ENCODE measurements at places on chromosomes 3 and 15.
A peak's percentile ranks its signal among the peaks of the same experiment; 100 is the strongest.

GRCh38 chr3:23206366-23206765, 3.2 kb downstream of the UBE2E2 start:
- no peak for DNase-seq

- DNase-seq: no peak
Measured at GRCh38 chr15:89932880-89933279, 20.1 kb upstream of the ARPIN start.

DNA sequence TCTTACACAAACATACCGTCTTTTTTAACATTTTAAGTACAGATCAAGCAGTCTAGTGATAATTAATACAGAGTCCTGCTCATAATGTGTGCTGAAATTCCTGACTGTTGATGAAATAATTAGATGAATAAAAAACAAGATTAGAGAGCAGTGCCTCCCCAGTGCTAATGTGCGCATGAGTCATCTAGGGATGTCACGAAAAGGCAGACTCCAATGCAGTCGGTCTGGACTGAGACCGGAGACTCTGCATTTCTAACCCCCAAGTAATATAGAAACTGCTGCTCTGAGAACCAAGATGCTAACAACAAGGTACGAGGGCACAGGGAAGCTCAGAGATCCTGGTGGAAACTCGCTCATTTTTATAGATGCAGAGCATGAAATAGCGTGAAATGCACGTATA, 61.4 kb downstream of the COL8A1 start:
- peak; percentile 55 for DNase-seq

DNA sequence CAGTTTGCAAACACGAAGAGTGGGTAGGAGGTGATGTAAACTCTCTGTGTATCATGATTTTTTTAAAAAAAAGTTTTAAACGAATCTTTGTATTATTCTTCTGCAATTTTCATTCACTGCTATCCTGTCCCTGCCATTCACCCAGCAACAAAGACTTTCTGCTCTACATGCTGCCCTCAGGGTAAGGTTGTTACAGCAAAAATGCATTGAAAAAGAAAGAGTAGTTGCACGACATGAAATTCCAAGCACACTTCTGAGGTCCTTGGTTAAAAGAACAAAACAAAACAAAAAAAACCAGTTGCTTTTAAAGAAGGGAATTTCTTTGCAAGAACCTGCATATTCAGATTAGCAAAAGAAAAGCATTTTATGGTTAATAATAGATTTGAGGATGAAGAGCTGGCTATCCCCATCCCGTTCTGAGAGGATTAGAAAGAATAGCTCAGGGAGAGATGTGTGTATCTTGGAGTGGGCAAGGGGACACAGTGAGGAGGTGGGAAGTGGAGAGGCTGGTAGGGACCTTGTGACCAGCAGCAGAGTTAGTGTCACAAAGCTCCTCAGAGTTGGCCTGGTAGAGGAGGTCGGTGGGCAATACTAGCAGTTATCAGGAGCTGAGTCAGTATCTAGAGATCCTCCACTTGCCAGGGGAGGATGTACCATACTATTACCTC, 290.8 kb downstream of the NEK10 start:
- DNase-seq: no peak

DNA sequence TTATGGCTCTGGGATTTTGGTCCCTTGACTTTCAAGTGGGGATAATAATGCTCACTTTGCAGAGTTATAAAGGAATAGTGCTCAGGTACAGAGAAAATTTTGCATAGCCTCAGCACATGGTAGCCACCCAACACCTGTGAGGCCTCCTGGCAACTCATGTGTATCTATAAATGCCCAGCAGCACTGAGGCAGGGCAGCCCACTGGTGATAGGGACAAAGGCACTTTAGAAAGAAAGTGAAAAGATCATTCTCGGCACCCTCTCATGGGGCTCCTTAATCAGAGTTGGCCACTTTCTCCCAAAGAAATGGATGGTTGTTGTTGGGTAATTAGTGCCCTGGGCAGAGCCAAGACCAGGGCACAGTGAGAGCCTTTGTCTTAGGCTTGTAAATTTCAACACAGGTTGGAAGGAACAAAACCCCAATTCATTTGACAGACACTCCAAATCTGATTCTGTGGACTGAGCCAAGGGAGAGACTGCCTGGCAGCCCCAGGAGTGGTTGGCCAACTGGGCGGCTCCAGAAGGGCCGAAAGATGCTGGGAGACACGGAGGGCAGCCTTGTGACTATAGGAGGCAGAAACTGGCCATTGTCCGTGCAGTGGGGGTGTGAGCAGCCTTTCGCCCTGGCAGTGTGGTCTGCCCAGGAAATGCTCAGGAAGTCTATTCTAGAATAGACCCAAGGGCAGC, 213.2 kb upstream of the RGMA start:
- no peak for DNase-seq

DNA sequence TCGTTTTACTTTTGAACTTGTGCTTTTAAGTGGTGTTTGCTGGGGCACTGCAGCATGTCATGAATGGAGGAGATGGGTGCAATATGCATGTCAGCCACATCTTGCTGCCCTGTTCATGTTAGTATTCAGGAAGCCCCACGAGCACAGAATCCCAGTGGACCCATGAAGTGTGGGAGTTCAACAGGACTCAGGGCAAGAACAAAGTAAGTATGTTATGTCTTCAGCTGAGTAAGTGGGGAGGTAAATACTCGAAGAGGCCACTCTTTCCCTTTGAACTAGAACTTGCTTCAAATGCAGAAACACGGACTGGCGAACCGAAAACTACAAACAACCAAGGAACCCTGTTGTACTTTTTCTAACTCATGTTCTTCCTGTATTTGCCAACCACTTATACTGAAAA, 23.4 kb downstream of the SOX14 start:
- DNase-seq: no peak

DNA sequence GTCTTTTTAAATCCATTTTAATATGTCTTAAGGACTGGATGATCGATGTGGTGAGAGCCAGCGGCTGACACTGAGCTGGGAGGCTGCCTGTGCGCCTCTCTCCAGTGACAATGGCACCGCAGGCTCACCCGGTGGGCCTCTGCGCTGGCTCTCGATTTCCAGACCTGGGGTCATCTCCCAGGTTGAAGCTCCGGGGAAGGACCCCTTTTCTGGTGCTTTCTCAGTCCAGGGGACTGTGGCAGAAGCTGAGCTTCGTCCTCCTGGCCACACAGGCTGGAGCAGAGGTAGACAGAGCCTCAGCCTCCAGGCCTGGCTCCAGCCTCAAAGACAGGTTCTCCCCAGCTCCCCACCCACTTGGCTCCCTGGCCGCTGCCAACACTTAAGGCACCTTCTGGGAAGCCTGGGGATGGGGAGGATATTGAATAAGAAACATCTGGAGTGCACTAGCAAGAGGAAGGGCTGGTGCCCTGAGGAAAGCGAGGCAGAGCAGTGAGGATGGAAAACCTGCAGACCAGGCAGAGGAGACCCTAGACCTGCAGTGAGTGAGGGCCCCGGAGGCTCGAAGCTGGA, 154.2 kb upstream of the SMAD3 start:
- no peak for DNase-seq

GRCh38 chr15:41852736-41853590, 14.3 kb downstream of the PLA2G4B start:
- no peak for DNase-seq

GRCh38 chr15:33913459-33913858, 54.8 kb upstream of the CHRM5 start:
- DNase-seq: no peak

DNA sequence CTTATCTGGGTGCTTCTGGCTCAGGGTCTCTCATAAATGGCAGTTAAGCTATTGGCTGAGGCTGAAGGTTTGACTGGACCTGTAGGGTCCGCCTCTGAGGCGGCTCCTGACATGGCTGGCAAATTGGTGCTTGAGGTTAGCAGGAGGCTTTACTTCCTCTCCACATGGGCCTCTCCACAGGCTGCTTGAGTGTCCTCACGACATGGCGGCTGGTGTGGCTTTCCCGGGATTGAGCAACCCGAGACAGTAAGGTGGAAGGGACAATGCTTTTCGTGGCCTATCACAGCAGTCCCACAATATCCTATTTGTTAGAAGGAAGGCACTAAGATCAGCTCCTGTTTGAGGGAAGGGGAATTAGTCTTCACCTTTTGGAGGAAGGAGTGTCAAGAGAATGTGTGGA, 267.3 kb upstream of the LRRFIP2 start:
- DNase-seq: no peak

DNA sequence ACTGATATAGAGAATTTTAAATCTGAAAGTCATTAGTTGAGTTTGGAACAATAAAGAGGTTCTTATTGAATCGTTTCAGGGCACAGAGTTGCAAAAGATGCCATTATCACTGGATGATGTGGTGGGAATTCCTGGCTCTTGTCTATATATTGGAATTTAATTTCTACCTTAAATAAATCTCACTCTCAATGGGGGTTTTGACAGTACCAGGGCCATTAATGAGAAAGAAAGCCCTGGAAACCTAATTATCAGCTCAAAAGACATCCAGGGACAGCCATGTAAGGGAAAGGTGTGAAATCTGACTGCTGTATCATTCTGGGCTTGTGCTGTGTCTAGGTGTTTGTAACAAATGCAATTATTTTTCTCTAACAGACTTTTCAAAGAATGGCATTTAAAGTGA, 285.7 kb downstream of the TBL1XR1 start:
- no peak for DNase-seq

DNA sequence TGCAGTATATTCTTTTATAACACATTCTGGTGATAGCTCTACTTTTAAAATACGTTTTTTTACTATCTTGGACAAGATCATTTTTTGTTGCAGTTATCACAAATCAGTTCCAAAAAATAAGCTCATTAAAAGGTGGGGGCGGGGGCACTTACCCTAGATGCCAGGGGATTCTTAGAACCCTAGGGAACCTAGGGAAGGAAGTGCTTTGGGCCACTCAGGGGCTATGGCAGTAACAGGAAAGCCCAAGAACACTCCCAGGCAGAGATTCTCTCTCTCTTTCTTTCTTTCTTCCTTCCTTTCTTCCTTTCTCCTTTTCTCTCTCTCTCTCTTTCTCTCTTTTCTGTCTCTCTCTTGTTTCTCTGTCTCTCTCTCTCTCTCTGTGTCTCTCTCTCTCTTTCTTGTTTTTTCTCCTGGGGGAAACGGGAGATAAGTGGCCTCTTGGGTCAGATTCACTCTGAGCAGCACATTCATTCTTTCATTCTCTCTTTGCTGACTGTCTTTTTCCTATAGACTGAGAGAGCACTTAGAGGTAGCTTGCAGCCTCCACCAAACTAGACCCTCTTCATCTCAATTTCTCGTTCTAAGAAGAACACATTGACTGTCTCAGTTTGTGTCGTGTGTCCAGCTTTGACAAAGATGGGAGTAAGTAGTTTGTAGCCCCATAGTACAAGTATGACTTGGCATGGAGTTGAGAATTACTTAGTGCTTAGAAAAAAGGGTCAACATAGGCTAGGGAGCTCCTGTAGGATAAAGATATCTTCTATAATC, 16.6 kb downstream of the SCAANT1 start:
- no peak for DNase-seq

DNA sequence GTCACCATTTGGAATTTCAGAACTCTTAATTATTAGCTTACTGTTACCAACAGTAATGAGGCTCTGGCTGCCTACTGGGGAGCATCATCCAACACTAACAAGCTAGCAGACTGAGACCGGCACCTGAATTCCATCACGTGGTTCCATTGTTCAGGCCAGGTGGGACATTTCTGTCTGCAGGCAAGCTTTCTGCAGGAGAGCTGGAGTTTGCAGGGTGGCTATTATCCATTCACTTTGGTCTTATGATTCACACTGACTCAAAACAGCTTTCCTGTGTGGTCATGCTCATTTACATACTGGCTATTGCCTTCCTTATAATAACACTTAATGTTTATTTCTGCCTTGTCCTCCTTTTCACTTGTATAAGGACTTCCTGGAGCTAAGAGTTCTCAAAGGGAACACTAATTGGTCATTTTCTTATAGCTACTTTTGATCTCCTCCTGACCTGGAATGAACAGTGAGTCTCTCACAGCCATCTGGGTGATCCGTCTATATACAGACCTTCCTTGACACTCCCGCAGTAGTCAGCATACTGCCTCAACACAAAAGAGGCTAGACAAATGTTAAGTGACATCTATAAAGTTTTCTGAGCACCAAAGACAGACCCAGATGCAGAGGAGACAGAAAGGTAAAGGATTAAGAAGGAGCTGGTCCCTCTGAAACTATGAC, 695.4 kb downstream of the FHIT start:
- DNase-seq: no peak

DNA sequence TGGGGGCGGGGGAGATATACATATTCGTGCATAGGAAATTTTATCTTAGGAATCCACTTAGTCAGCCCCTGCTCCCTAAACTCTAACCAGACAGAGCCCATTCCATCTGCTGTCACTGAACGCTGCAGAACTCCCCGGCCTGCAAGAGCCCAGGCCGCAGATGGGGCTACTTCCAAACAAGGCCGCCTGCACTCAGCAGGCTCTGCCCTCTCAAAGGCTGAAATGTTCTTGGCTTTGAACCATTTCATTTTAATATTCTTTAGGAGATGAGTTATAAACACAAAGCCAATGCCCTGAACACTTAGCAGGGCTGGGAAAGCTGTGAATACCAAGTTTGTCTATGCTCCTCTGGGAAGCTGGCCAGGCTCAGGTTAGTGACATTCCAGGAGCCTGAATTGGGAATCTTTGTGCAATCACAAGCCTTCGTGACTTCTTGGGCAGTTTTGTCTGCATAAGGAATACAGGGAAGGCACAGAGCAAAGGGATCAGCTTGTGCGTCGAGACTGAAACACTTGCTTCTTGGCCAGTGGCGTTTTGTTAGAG, 65.0 kb downstream of the SYNM start:
- DNase-seq: peak; percentile 78

DNA sequence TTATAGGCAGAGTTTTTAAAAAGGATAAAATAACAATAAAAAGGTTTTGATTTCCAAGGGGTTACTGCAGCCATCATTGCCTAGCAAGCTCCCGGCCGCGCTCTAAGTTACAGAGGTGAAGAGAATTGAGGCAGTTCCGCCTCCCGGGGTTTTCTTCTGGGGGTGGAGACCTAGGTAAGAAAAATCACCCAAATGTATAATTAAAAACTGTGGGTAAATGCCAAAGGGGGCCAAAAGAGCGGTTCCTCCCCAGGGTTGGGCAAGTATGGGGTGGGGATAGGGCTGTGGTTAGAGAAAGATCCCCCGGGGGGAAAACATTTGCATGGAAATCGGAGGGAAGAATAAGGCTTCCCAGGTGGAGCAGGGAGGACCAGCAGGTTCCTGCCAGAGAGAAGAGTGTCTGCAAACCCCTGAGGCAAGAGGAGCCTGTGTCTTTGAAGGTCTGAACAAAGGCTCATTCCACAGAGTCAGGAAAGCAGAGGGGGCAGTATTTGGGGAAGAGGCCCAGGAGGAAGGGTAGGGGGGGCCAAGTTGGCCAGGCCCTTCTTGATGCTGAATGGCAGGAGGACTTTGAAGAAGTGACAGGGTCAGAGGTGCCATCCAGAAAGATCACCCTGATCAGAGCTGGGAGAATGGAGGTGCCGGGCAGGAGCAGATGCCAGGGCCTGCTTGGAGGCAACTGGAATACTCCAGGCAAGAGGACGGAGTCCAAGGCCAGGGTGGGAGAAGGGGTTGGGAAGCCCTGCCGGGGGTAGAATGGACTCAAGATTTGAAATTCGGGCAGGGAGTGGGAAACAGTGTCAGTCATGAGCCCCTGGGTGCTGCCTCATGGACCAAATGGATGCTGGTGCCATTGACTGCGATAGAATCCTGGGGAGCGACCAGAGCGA, 152.9 kb upstream of the RGMA start:
- DNase-seq: no peak

Measured in GM04503 (cell line).